ENCODE measurements at places on chromosomes 12 and 14. TPM values are rescaled to one million over a fixed set of nuclear protein-coding genes. Genes with fewer than 3 reads are reported as not detected.

GRCh38 chr12:123410041-123410412, 26.1 kb downstream of the KMT5A start:
- no peak for DNase-seq

- peak; percentile 42 for DNase-seq
Observed at GRCh38 chr14:67722293-67722692, 20.6 kb downstream of the RDH12 start.

- DNase-seq = no peak
Observed at GRCh38 chr14:100567009-100567876, 20.0 kb downstream of the BEGAIN start.

DNA sequence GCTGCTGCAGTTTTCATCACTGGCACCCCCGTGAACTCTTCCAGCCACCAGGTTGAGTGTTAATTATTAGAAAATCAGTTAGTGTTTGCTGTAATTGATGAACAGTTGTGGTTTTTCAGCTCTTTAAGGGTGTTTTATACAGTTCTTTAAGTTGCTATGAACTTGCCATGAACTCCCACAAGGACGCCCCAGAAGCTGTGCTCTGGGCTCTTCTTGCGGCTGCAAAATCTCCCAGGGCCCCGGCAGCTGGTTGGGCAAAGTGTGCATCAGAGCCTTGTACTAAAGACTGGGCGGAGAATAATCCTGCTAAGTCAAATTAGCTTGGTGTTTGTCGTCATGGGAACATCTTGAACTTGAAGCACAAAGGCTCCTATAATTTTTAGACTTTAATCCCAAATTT, 82.2 kb downstream of the EML1 start:
- DNase-seq = no peak

GRCh38 chr12:54039417-54040147, 6.7 kb downstream of the HOXC5 start:
- peak; percentile 40 for DNase-seq

GRCh38 chr12:54932691-54933090, 51.9 kb downstream of the TESPA1 start:
- peak; percentile 18 for DNase-seq

DNA sequence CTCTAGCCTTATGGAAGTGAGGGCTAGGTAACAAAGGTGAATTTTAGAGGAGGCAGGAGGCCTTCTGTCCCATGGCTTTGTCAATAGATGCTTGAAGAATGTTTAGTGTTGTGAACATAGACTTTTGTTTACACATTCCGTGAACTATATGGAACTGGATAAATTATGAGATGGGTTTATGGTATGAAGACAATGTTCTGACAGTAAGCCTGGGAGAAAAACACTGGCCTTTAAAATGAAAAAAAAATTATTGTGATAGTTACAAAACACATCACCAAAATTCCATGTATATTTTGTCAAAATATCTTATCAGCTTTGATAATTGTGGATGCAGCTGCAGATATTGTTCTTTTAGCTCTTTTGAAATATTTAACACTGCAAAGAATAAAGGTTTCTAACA, 251.5 kb upstream of the DCN start:
- no peak for DNase-seq

DNA sequence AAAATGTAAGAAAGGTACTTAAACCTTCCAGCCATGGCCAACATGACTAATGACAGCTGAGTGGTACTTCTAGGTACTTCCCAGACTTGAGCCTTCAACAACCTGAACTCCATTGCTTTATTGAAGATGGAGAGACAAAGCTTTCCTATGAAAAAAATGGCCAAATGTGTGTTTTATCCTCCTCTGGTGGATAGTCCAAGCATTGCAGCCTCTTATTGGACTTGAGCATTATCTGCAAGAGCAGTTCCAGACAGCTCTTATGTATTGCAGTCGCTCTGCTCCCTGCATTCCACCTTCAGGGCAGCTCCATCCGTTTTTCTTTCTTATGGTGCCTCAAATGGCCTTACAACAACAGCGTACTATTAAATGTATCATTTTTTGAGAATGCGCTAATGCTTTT, 588.2 kb downstream of the NRXN3 start:
- DNase-seq = peak; percentile 59

Gene KCNK10
- not detected for total RNA-seq

Gene CCDC59
- 49.9 TPM for total RNA-seq

Gene AKAP5
- 0.89 TPM for total RNA-seq

Gene SERPINA9
- not detected for total RNA-seq

Data from GM23248 (cell line).